ENCODE measurements at places on chromosomes 7 and 10.

DNA sequence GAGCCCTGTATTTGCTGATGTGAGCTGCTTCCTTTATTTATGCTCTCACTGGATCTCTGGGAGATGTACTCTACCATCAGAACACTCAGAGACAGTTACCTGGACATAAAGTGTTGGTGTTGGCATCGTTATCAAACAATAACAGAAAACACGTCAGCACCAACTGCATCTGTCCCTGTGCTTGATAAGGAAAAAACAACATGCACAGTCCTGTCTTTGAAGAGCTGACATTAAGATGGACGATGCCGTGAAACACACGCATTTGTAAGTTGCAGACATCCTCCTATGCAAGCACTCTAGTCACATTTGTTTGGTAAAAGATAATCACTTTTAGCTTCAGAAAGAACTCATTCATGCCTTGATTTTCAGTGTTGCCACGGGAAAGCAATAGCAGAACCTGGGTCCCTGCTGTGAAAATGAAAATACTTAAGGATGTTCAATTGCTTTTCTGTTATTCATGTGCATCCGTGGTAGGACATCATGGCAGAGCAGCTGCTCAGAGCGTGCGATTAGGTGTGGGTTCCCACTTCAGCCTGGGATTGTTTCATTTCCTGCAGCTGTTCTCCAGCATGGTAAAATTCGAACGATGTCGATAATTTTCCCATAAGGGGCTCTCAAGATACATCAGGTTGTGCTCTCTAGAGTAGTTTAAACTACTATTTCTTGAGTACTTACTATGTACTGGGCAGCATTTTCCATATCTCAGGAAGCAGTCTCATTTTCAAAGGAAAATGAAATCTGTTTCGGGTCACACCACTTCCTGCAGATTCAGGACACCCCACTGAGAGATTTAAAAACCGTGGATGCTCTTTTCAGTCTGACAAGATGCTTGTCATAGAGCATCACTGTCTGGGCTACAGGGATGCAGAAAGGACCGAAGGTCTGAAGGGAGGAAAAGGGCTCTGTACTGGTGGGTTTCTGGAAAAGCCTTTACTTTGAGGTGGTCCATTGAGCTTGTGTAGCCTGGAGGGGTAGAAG, 248.7 kb downstream of the CAMK1D start:
- DNase-seq: no peak

DNA sequence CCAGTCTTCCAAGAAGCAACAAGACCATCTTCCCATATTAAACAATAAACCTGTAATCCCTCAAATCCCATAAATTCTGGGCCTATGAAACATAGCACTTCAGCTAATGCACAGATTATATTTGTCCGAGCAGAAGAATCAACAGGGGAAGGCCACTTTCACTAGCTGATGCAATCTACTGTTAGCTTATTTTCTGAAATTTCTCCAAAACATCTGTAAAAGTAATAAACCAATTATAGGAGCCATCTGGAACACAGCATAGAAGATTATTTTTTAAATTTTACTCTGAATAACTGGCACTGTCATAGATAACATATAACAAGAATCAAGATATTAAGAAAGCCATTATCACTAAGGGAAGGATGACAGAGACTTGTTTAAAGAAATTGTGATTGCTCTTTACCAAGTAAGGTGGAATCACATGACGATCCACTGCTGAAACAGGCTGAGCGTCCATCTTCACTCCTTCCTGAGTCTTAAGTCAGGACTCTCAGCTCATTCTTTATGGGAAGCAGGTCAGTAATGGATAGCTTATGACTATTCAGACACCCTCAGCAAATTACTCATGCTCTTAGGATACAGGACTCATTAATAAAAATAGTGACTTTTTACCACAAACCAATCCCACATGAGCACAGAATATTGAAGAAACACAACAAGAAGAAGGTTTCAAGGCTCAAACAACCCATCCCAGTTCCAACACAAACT, 719.5 kb downstream of the XPNPEP1 start:
- no peak for DNase-seq

DNA sequence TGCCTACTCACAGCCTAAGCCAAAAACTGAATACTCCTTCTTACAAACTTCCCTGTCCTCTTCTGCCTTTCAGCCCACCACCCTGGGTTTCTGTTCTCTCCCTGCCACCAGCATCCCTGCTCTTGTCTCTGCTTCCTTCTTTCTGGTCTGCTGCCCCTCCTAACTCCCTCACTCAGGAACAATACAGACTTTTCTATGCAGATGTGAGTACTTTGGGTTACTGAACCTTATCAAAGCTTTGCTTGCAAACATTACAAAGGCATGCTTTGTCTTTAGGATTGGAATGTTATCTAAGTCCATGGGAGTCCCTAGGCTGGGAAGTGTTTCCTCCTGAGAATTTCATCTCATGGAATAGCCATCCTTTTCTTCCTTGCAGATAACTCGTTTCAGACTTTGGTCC, 28.9 kb downstream of the CNNM1 start:
- no peak for DNase-seq

DNA sequence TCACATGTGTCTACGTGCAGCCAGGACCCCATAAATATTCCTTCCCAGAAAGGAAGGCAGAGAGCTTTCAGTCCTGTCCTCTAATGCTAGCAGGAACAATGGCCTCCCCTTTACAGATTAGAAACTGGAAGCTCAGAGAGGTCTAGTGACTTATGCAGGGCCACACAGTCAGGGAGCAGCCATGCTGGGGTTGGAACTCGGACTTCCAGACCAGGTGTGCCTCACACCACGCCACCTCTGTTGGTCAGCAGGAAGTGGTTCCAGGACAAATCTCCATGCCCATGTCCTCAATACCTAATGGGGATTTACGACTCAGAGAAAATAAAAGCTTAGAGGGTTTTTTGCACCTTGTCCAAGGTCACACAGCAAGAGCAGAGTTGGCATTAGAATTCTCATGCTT, 378.9 kb downstream of the RPS24 start:
- no peak for DNase-seq

DNA sequence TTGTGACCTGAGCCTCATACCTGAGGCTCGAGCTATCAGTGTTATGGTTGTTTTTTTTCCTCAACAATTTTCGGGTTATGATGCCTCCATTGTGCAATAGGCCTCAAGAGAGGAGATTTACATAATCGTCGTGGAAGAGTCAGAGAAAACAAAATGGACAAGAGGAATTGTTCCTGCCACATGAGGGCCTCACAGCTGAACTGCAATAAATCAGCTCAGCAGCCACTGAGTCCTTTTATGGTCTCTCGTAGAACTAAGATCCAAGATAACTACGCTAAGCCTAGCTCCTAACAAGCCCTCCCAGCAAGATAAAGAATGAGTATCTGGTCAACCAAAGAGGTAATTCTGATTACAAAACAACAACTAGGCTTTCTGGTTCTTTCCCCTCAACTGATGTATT, 336.8 kb downstream of the WDR11 start:
- DNase-seq: no peak

GRCh38 chr10:93518531-93518930, 22.1 kb downstream of the CEP55 start:
- DNase-seq: no peak

GRCh38 chr7:149564340-149565095, 66.9 kb upstream of the ZNF746 start:
- DNase-seq: no peak

- no peak for DNase-seq
Measured at GRCh38 chr7:106915873-106916272, 50.8 kb downstream of the PIK3CG start.

- no peak for DNase-seq
Measured at GRCh38 chr10:100653957-100654781, 91.2 kb upstream of the PAX2 start.

DNA sequence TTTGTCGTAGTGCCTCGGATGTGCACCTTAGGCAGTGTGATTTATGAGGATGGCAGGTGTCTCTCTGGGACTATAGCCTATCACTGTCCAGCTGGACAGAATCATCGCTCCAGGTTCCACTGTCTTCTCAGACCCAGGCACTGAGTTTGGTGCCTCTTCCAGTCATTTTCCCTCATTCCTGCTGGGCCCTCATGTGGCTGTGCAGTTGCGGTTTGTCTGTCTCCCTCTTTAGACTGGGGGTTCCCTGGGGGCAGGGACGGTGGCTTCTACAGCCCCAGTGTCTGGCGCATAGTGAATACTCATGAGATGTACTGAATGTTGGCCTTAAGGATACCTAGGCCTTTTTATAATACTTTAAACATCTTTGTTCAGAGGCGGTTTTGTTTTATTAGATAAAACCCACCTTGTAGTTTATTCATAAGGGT, 28.9 kb downstream of the CCM2 start:
- DNase-seq: no peak

DNA sequence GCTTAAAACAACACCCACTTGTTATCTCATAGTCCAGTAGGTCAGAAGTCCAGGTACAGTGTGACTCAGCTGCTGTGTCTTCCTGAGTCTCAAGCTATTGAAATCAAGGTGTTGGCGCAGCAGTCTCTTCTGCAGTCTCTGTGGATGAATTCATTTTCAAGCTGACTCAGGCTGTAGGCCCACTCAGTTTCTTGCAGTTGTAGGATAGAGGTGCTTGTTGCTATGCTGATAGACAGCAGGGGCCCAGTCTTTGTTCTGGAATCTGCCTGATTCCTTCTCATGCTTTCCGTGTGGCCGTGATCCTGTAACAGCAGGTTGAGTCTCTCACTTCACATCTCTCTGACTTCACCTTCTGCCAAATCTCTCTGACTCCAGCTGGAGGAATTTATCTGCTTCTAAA, 400.4 kb upstream of the POM121L12 start:
- no peak for DNase-seq

GRCh38 chr7:47416492-47417480, 165.1 kb downstream of the TNS3 start:
- DNase-seq: no peak

DNA sequence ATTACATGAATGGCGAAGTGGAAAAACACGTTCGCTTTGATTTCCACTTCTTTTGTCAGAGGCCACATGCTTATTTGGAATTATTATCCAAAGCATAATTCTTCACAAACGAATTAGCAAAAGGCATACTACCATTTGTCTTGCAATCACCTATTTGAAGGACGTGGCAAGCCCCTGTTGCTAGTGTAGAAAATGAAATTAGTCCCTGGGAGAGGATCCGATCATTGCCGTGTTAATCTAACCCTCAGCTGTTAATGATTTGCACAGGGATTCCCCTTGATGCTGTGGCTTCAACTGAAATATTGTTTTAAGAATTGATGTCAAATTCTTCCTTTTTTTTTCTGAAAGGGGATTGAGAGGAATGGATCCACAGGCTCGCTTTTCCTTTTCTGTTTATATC, 4.6 kb downstream of the AGMO start:
- no peak for DNase-seq

- no peak for DNase-seq
Measured at GRCh38 chr7:130189343-130189742, 15.9 kb downstream of the TMEM209 start.

GRCh38 chr10:84214612-84215235, 10.6 kb downstream of the LRIT2 start:
- DNase-seq: no peak

DNA sequence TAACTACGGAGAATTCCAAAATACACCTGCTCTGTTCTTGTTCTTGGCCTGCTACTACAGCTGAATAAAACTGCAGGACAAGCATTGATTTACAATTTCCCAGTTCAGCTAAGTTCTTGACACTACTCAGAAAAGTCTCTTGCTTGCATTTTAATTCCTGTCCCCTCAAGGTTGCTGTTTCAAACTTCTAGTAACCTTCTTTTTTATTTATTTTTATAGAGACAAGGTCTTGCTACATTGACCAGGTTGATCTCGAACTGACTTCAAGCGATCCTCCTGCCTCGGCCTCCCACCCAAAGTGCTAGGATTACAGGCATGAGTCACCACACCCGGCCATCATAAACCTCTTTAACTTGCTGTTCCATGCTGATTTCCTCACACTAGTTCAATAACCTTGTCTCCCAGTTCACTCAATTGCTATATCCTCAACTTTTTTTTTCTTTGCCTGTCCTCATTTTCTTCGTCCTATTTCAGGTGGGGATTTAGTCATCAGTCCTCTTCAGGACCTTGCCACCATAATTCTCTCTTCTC, 79.9 kb downstream of the ARHGAP21 start:
- DNase-seq: no peak
